ENCODE measurements at places on chromosomes 3 and 15.
A peak's percentile ranks its signal among the peaks of the same experiment; 100 is the strongest.

DNA sequence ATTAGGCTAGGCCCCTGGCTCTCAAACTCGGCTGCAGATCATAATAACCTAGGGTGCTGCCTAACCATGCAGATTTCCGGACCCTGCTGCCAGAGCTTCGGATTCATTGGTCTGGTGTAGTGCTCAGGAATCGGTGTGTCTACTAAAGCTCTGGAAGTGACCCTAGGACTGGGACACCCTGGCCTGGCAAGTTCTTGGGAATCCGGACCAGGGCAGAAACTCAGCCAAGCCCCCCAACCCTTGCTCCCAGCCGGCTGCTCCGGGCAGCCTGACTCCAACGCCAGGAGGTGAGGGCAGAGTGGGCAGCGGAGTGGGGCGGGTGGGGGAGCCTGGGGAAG, 23.0 kb downstream of the IGDCC3 start:
- no peak for DNase-seq

GRCh38 chr15:28130651-28131050, 31.5 kb upstream of the OCA2 start:
- DNase-seq = no peak

DNA sequence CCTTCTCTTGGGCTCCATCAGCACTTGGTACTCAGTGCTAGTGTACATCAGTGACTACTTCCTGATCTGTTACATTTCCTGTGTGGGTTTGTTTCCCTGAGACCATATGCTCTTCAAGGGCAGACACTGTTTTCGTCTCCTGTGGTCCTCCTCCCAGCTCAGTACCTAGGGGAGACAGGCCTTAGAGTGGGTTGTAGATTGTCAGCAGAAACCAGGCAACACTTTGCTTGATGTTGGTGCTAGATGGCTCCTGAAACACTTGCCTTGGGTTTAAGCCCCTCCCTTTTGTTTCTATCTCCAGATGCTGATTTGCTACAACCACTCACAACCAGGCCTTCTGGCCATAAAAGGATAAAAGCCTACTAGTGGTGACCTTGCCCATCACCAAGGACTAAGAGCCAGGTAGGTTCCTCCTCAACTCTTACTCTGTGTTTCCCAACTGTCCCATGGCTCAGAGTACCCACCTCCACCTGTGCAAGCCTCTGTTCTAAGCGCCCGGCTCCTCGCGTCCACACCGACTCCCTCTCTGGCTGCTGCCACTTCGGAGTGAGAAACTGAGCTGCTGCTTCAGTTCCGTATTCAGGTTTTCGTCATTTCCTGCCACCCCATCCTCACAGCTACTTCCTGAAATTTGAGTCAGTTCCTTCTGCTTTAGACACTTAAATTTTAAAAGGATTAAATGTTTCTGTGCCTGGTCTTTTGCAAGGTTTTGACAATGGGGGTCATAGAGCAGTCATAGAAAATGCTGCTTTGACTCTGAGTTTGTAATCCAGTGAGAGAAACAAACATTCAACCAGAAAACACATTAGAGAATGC, at the start of gene HCLS1:
HCLS1 (minus strand) TSS at position 548 of the 816 bp plus-strand sequence. CDS start 2,556 bp downstream, outside the sequence.
- peak; percentile 46 for DNase-seq

DNA sequence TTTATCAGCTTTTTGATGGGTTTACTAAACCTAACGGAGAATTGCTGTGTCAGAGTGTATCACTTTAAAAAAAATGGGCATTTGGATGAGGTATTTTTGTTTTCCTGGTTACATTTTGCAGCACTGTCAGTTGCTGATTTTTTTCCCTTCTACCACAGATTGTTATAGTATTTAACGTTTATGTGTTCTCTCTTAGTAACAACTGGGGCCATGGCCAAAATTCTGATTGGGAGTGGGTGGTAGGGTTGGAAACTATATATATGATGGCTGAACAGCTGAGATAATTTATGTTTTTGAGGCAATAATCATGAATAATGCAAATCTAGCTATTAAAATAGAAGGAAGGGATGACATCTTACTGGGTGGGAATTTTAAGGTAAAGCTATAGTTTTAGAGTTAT, 229.4 kb upstream of the SUCLG2 start:
- DNase-seq = no peak

- no peak for DNase-seq
Measured at GRCh38 chr3:129442947-129443346, 2.9 kb downstream of the IFT122 start.

- no peak for DNase-seq
Measured at GRCh38 chr3:14769544-14770325, 49.0 kb upstream of the FGD5 start.

- no peak for DNase-seq
Measured at GRCh38 chr3:194300382-194300758, 50.8 kb downstream of the CPN2 start.

DNA sequence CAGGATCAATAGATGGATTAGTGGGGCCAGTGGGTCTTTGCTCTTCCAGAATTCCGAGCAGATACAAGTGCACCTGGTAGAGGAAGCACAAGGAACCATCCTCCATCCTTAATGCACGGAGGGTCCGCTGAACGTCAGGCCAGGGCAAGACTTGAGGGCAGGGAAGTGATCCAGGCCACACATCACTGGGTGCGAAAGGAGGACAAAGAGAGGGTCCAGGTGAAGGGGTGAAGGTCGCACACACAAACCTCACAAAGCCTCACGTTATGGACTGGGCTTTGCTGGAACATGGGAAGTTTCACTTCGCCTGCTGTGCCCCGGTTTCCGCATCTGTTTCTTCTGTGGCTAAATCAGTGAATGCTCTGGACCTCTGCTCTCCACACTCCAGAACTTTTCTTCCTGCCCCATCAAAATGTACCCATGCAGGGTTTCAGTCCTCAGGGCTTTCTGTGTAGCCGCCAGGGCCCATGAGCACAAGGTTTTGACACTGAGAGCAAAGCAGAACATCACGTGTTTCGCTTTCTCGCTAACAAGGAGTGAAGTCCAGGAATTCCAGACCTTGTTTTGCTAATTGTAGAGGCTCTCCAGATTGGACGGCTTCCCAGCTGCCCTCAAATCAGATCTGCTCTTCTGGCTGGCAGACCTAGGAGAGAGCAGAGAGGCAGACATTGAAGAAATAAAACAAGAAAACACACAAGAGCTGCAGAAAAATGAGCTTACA, 56.3 kb downstream of the KLF15 start:
- no peak for DNase-seq

GRCh38 chr3:94524102-94524919, 461.4 kb downstream of the NSUN3 start:
- DNase-seq = no peak

DNA sequence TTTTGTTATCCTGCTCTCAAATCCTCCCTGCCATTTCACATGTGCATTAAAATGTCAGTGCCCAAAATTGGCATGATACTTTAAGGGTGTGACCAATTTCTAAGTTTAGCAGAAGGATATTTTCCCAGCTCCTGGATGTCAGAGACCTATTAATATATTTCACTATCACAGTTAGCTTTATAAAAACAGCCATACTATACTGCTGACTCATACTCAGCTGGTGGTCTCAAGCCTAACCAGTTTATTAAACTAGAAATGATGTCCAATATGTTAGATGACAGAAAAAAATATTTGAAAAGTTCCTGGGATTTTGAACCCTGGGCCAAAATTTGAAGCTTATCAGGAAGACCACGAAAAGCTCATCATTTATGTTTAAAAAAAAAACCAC, 60.9 kb upstream of the ZNF280D start:
- DNase-seq = no peak

DNA sequence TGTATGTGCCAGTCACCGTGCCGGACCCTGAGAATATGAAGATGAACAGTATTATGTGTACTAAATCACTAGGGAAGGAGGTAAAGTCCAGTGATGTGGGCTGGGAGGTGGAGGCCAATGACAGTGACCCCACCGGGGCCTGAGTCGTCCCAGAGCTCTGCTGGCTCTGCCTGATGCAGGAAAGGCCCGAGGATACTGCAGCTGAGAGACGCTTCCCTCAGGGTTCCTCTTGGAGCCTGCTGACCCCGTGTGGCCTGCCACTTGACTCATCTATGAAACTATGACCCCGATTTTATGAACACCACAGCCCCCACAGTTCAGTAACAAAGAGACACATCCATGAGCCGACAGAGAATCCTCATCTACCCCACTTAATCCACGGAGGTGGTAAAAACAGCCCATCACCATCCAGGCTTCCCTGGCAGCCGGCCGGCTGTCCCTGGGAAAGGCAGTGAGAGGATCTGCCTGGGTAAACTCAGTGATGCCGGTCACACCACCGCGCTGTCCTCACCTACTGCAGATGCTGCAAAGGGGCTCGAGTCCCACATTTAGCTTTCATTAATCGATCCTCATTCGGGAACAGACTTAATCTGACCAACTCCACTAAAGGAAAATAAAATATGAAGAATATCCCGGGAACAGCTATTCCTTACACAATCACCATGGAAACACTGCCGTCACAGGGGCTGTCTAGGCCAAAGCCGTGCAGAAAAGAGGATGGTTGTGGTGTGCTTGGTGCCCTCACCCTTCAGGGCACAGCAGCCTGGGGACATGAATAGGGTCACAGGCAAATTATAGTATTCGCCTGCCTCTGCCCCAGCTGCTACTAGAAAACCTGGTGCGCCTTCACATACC, 82.9 kb downstream of the ARRDC4 start:
- no peak for DNase-seq

- no peak for DNase-seq
Measured at GRCh38 chr3:153145454-153145853, 16.6 kb upstream of the RAP2B start.

DNA sequence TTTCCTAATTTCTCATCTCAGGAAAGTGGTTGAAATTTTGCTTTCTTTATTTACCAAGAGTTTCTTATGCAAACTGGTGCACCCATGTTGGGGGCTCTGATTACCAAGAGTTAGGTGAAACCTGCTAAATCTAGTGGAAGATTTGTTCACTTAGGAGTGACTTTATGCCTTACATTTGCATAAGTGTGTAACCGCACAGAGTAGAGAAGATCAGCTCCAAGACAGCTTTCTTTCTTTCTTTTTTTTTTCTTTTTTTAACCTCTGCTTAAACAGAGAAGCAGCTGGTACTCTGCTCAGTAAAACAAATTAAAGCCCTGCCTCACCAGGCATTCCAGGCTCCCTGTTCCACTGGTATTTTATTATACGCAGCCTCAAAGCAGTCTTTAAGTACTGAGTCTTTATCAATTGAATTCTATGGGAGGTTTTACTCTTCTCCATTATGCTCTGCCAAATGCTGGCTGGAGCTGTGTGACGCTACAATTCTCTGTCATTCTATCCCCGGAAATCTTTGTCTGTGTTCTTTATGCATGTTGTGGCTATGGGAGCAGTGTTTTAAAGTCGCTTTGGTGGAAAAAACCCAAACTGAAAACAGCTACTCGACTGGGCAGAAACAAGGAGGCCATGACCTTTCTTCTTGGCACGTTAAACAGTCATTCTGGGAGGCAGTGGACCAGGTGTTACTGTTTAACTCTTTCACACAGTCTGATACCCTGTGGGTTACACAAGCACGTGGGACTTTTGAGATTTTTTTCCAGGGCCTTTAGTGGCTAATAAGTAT, 55.2 kb upstream of the GBE1 start:
- peak; percentile 25 for DNase-seq

DNA sequence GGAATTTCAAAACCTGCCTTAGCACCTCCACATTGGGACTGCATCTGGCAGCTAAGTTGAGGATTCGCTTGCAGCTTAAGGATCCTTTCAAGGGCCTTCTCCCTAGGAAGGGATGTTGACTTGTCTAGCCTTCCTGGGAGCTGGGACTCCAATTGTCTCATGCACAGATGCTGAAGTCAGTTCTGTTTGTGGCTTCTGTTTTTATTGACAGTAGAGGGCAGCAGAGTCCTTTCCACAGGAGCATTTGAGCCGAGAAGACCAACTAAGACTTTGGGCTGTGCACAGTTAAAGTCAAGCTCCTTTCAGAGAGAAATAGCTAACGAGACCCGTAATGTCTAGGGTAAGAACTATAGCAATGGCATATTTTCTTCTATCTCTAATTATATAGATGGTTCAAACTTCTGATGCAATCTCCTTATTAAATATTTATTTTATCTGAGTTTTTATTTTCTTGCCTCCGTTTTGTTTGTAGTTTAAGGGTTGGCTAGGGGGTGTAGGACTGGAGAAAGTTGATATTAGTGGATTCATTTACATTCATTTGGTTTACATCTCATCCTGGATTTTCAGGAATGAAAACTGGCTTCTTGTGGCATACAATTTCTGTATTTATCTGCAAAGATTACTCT, 59.7 kb upstream of the KBTBD8 start:
- no peak for DNase-seq

DNA sequence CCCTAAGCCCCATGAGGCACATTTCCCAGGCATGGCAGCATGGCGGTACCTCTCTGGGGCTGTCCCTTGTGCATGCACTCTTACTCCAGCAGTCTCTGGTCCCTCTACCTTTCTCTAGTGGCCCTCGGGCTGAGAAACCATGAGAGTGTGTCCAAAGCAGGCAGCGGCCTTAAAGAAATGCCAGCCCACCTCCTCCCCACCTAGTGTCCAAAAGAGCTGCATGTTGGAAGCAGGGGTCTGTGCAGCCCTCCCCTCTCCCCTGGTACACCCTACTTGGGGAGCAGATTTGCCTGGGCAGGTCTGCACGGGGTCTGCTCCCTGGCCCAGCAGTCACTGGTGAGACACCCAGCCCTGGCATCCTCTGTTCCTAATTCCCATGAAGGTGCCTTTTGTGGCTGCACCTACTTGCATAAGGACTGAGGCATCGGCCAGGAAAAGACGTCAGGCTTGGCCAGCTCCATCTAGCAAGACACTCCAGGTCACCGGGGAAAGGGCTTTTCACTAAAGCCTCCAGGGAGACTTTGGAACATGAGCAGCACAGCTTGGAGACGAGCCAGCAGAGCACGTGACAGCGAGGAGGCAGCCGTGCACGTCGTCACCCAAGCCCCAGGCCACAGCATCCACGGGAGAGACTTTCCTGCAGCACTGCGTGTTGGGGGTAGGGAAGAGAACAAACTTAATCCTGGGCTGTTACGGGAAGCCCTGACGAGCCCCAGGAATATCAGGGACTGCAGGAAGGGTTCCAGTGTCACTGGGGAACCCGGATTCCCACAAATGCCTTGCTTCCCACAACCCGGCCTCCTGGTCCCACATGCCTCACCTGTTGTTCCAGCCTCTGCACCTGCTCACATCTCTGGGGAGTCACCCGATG, 38.8 kb downstream of the TM2D3 start:
- DNase-seq = no peak

DNA sequence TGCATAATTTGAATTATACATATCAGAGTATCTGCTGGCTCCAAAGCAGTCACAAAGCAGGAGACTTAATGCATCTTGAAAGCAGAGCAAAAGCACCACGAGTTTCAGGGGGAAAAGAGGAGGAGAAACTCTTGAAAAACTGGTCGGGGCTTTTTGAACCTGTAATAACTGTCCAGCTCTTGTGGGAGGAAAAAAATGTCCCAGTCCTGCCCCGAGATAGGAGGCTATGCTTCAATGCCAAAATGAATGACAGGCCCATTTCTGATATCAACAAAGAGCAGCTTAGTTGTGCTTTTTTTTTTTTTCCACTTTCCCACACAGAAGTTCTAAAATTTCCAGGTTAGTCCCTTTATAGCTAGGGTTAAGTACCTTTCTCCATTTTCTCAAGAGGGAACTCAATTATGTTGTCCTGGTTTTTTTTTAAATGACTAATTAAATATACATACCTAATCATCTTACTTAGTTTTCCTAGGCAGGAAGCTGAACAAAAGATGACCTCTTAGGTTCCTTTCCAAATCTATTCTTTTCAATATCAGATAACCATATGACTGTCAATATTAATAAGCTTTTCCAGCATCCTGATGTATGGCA, 120.2 kb downstream of the TFDP2 start:
- DNase-seq = no peak

GRCh38 chr15:92638291-92638708, 17.3 kb downstream of the FAM174B start:
- no peak for DNase-seq

All from GM18507 (cell line).